WTC11 (cell line): ENCODE measurements at places on chromosomes 4 and X. TPM values are rescaled to one million over a fixed set of nuclear protein-coding genes. Genes with fewer than 3 reads are reported as not detected.

Gene USP26
- 0.11 TPM in 1 of 3 replicates, not detected in the others for total RNA-seq

DNA sequence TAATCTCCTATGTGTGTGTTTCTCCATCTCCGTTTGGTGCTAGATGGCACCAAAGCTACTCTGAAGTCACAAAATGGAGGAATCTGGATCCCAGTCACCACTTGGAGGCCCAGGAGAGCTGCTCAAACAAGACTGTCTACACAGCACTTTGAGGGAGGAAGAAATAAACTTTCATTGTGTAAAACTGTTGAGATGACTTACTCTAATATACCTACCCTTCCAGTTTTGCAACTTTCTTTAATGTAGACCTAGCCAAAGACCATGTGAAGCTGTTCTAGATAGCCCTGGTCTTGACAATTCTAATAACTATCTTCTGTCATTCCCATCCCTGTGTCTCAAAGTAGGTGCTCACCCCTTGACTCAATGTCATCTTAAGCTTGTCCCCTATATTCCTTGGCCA lies 52.8 kb upstream of the TAB3 start:
- H3K36me3 ChIP-seq: no peaks in the 10 kb centered on the region

- H3K27me3 ChIP-seq: no peaks in the 10 kb centered on the region
- no peak overlapping the region for H3K4me3 ChIP-seq
Measured at GRCh38 chr4:147860960-147861359, 129.1 kb downstream of the ARHGAP10 start.

Gene SOWAHB
- total RNA-seq: 1.3 to 1.6 TPM (median 1.5 TPM) in 3 replicates
